GM19239 (cell line): ENCODE measurements at places on chromosomes 5 and 9.

GRCh38 chr5:43643327-43643726 is 40.3 kb downstream of the NNT start:
- no peak for DNase-seq

GRCh38 chr9:123343443-123344191 is 12.4 kb upstream of the CRB2 start:
- no peak for DNase-seq

DNA sequence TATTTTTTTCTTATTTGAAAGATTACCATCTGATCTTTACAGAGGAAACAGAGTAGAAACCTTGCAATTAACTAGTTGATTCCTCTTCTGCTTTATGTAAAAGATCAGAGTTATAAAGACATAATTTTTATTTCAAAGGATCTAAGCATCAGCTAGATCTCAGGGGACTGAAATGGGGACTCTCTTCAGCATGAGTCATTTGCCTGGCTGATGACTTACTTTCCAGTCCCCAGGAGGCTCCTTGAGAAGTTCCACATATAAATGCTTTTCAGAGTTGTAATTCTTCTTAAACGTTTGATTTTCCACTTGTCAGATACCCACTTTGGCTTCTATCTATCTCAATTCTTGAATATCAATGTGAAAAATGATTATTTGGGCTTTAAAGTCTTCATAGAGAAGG is 389.4 kb downstream of the RAB3C start:
- DNase-seq = no peak

DNA sequence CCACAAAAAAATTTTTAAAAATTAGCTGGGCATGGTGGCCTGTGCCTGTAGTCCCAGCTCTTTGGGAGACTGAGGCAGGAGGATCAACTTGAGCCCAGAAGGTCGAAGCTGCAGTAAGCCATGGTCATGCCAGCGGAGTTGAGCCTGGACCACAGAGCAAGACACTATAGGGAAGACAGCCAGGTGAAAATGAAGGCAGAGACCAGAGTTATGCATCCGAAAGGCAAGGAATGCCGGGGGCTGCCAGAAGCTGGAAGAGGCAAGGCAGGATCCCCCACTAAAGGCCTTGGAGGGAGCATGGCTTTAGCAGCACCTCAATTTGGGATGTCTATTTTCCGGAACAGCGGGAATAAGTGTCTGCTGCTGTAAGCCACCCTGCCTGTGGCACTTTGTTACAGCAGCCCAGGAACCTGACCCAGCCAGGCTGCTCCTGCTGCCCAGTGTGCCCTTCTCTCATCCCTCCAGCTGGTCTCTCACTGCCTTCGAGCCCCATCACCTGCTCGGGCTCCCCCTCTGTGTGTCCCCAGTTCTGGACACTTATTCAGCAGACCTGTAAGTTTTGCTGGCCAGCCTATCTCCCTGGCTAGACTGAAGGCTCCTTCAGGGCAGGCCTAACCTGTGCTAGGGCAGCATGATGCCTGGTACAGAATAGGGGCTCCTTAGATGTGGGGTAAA is 16.8 kb upstream of the JADE2 start:
- no peak for DNase-seq

DNA sequence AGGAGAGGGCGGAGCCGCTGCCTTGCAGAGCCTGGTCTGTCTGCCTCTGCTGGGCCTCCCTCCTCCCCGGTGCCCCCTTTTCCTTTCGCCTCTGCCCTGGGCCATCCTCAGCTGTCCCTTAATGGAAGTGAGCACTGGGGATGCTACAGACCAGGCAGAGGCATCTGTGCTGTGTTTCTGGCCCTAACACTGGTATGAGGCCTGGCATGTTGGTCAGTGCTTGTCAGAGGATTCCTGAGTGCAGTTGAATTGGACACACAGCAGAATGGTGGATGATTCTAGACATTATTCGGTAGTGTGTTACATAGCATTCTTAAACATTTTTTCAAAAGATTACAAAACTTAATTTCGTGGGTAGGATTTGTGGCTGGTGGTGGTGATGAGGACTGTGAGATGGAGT is 88.6 kb downstream of the EHMT1 start:
- no peak for DNase-seq

- DNase-seq = no peak
Observed at GRCh38 chr5:148011398-148012137, 52.2 kb upstream of the SPINK5 start.

GRCh38 chr5:140041492-140042392 is 1.4 kb downstream of the NRG2 start:
- DNase-seq = no peak

DNA sequence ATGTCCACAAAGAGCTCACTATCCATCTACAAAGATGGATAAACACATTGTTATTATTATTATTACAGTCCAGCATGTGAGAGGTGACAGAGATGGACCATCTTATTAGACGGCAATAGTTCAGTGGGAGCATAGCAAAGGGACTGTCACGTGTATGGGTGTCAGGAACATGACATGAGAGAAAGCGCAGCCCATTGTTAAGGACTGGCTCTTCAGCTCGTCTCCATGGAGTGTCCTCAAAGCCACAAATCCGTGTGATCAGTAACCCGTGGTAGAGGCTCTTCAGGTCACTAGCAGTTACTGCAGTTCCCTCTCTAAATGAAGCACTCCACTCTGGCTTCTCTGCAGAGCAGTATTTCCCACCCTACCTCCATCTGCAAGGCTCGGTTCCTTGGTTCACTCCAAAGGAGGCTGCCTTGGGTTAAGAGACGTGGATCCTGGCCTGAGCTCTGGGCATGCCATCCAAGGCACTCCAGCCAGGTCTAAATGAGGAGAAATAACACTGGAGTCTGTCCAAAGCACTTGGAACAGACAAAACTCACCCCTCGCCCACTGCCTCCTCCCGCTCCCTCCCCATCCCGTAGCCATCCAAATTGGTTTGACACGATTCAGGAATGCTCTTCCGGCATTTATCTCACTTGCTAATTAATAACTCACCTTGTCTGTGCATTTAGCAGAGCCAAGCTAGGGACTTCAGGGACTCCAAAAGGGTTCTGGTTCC is 122.3 kb upstream of the WWC1 start:
- DNase-seq = no peak

- no peak for DNase-seq
Observed at GRCh38 chr5:175870820-175871447, 444 bp upstream of the CPLX2 start.

DNA sequence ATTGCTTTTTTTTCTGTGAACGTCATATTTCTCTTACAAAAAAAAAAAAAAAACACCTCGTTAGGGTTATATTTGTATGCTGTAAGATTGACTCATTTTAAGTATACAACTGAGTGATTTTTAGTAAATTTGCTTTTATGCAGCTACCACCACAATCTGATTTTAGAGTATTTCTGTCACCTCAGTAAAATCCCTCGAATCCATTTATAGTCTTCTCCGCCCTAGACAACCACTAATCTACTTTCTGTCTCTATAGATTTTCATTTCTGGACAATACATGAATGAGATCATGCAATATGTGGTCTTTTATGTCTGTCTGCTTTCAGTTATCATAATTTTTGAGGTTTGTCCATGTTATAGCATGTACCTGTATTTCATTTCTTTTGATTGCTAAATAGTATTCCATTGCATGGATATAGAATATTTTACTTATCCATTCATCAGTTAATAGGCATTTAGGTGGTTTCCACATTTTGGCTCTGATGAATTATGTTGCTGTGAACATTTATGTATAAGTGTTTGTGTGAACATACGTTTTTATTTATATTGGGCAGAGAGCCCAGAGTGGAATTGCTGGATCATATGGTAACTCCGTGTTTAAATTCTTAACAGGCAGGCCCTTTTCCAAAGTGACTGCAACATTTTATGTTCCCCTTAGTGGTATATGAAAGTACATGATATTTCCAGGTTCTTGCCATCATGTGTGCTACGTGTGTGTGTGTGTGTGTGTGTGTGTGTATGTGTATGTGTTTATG is 171.4 kb downstream of the SGCD start:
- DNase-seq = no peak

DNA sequence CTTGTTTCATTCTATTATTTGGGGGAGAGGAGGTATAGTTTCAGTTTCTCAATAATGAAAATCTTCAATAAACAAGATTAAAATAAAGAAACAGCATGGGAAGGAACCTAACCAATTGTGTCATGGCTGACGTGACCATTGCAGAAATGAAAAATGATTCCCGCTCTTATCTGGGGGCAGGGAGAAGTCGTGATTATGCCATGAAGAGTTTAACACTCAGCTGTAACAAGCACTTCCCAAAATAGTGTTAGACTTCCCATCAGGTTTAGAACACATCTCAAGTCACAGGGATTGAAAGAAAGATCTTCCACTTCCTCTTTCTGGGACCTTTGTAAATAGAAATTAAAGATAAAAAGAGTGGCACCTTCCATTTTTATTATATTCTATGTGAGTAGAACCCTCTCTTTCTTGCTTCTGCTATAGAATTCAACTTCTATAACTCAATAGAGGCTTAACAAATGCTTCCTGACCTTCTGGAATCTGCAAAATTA is 122.2 kb downstream of the TRPM6 start:
- DNase-seq = no peak

GRCh38 chr9:109450346-109450745 is 47.8 kb downstream of the PTPN3 start:
- no peak for DNase-seq

- no peak for DNase-seq
Observed at GRCh38 chr5:26690511-26690910, 347.9 kb downstream of the CDH9 start.

DNA sequence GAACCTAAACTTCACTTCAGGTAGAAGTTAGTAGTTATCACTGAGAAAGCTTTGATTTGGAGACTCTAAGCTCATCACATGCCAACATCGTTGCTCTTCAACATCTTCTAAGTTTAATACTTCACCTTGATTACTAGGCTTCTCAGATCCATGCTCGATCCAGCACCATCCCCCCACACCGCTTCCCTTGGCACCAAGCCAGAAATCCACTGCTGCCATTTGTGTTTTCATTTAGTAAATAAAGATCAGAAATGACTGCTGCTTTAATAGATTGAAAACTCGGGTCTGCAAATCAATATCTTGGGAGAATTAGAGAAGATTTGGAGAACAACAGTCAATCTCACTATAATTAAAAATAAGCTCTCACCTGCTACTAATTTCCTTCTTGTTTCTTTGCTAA is 214.7 kb upstream of the NR4A3 start:
- no peak for DNase-seq

DNA sequence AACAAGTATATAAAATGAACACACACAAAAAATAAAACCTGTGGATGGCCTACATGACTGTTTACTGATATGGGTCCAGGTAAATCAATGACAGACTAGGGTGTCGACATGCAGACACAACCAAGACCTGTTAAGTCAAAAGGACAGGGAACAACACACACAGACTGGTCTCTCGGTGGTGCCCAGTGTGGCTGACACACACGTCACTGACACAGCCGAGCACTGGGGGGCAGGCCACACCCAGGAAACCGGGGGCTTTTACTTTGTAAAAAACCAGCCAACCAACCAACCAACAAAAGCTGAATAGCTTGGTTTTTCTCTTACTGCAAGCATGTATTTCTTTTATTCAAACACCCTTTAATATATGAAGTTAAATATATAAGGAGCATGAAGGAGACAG is 5.0 kb downstream of the FAM163B start:
- no peak for DNase-seq

DNA sequence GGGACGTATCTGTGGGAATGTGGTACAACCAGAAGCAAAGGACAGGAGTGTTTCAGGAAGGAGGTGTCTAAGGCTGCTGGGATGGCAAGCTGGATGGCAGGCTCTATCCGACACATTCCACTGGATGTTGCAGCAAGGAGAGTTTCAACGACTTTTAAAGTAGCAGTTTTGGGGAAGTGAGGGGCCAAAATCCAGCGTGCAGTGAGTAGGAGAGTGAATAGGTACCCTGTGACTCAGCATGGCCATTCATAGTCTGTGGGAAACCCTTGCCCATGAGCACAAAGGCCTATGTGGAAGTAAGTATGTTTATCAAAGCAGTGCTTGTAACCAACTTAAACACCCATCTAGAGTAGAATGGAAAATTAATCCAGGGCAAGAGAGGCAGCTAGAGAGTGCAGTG is 664.7 kb downstream of the ACTL7B start:
- no peak for DNase-seq

DNA sequence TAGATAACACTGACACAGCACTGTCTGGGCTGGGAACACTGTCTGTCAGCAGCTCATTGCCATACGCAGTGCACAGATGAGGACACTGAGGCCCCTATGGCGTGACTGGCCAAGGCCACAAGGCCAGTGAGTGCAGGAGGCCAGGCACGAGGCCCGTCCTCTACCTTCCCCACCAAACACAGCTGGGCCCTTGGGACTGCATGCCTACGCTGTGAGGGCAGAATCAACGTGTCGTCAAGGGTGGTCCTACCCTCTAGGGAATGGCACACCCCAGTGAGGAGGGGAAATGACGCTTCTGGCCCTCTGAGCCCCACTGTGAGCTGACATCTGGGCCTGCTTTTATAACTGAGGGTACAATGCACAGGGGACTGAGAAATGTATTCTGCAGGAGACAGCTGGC is 42.1 kb upstream of the SLC25A51 start:
- no peak for DNase-seq

DNA sequence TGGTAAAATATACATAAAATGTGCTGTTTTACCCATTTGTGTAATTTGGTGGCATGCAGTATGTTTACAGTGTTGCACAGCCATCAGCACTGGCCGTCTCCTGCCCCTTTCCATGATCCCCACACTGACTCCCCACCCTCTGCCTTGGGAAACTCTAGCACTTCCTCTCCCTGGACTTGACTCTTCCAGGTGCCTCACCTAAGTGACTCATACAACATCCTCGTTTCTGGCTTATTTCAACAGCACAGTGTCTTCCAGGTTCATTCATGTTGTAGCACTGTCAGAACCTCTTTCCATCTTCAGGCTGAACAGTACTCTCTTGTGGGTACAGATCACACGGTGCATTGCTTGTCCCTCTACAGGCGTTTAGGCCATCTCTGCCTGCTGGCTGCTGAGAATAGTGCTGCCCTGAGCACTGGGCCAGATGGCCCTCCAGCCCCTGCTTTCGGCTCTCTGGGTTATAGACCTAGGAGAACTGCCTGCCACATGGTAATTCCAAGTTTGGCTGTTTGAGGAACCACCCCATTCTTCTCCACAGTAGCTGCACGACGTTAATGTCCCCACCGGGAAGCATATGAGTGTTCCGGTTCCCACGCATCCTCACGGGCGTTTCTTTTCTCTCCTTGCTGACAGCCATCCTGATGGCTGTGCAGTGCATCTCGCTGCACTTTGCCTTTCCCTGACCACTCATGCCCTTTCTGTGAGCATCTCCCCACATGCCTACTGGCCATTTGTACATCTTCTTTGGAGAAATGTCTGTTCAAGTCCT is 211.8 kb downstream of the FANCC start:
- no peak for DNase-seq

GRCh38 chr9:122206118-122207046 is 22.4 kb downstream of the LHX6 start:
- DNase-seq = no peak
